ENCODE measurements at places on chromosomes 13 and 19. TPM values are rescaled to one million over a fixed set of nuclear protein-coding genes. Genes with fewer than 3 reads are reported as not detected.

DNA sequence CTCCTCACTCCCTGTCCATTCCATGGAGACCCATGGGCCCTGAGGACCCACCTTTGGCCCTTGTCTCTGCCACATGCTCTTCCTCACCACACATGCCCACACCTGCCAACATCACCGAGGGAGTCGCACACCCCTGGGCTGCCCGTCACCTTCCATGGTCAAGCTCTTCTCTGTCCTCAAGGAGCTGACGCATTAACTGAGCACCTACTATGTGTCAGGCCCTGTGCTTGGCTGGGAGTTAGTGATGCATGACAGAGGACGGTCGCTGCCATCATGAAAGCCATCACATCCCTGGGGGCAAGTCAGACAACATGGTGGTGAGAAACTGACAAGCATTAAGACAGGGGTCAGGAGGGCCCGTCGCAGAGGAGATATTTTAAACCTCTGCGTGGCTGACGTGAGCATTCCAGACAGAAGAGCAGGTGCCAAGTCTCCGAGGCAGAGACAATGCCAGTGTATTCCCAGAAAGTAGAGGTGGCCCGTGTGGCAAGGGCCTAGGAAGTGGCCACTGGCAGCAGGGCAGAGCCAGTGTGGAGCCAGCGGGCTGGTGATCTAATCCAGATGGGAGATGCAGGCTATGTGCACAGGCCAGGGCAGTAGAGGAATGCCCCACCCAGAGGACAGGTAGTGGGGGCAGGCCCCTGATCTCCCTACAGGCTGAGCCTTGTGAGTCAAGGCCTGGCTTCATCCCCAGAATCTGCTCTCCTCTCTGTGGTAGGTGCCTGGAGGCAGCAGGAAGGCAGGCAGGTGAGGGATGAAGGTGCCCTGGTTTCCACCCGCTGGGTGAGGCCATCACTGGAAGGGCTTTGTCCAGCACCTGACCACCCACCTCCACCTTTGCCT lies 21.2 kb downstream of the ELAVL1 start:
- no peak for DNase-seq
- H3K4me1 ChIP-seq = peaks cover 2% of the 10 kb centered on the region
- peaks cover 50% of the 10 kb centered on the region for H3K36me3 ChIP-seq
- no peak overlapping the region for H3K27ac ChIP-seq

PDX1 gene
- total RNA-seq = not detected

STARD13 gene
- 23.5 TPM for total RNA-seq

S1PR4 gene
- not detected for total RNA-seq

CEACAM8 gene
- total RNA-seq = not detected
